ENCODE measurements at places on chromosomes 12 and 14.

GRCh38 chr14:59688224-59689170 is 111.9 kb upstream of the CCDC175 start:
- no peak for DNase-seq

GRCh38 chr12:75738486-75738885 is 227.1 kb upstream of the KRR1 start:
- DNase-seq, result no peak

DNA sequence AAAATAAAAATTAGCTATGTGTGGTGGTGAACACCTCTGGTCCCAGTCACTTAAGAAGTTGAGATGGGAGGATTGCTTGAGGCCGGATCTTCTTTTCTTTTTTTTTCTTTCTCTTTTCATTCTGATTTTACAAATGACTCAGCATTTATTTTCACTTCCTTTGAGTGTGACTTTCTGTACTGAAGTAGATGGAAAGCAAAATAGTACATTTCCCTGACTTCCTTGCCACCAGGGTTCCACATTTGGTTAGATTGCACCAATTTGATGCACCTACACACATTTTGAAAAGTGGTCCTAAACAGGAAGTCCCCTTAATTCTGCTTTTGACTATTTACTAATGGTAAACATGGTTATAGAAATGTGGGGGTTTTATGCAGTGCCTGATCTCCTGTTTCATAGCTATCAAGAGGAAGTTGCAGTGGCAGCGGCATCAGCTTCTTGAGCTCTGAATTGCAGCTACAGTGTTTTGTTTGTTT is 13.0 kb upstream of the LEMD3 start:
- DNase-seq, result no peak

GRCh38 chr14:93527203-93527607 is 96.5 kb downstream of the UNC79 start:
- DNase-seq, result no peak

GRCh38 chr12:20523658-20524057 is 155.3 kb downstream of the PDE3A start:
- no peak for DNase-seq

DNA sequence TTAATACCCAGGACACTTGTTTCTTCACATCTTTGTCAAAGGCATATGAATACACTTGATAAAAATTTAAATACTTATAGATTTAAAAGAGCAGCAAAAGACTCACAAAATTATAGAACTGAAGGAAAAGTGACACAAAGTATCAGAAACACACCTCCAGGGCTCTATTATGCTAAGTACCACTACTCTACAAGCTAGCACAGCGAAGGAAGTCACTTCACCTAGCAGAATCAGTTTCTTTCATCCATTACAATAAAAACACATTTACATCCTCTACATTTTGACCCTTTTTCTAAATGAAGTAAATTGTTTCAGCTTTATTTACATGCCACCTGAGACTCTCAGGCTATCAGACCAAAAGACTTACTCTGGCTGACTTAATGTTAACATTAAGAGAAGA is 26.6 kb upstream of the PTPRB start:
- no peak for DNase-seq

GRCh38 chr12:56476972-56477432 is 8.6 kb downstream of the SPRYD4 start:
- no peak for DNase-seq

DNA sequence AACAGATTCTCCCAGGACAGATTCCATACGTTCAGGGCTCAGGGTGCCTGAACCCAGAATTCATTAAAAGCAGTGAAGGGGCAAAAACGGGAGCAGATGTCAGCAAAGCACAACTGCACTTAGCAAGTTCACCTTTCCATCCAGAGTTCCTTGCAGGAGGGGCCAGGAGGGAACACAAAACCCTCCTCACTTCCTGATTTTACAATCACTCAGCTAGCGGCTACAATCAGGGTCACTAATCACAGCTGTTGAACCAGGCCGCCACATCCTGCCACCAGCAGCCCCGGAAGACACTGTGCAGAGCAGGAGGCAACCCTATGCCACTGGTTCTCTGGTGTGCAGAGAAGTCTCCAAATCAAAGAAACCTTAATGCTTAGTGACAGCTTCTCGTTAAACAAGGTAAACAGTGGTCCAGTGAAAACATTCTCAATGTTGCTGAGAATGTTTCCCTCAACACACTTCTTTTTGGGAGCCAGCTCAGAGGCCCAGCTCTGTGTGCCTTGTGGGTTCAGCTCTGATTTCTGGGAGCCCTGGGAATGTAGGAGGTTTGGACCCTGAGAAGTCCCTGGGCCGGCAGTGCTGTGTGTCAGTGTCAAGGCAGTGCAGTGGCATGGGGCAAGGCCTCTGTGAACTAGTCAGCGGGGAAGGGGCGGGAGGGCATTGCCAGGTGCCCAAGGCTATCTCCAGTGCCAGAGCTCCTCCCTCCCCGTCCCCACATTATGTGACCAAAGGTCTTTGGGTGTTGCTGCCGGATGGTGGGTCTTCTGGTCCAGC is 54.5 kb downstream of the VCPKMT start:
- DNase-seq, result no peak

GRCh38 chr12:95583933-95584332 is 32.7 kb upstream of the USP44 start:
- no peak for DNase-seq

GRCh38 chr14:52299692-52300278 is 14.3 kb upstream of the PTGER2 start:
- no peak for DNase-seq

DNA sequence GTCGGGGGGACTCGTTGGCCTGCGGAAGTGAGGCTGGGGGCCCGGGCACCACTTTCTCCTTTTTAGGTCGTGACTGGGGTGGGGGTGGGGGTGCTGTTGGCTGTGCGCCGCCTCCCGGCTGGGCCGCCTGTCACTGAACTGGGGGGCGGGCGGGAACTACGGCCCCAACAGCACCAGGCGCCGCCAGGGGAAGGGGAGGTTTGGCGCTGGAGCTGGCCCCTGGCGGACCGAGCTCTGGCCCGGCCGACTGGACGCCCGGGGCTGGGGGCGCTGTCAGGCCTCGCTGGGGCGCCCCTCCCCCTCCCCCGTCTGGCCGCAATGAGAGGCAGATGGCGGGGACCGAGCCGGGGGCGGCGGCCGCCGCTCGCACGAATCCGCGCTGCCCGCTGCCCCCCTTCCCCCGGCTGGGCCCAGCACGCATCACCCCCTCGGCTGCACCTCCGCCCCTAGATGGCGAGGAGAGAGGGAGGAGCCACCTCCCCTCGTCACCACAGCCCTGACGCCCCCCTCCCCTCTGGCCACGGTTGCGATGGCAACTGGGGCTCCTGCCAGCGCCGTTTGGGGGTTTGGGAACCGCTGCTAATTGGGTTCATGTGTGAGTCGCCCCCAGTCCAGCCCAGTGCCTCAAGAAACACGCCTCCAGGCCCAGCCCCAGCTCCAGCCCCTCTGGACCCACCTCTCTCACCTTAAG is 723 bp downstream of the NFATC4 start:
- DNase-seq, result no peak

GRCh38 chr14:53190938-53191337 is 37.8 kb upstream of the DDHD1 start:
- peak; percentile 5 for DNase-seq

DNA sequence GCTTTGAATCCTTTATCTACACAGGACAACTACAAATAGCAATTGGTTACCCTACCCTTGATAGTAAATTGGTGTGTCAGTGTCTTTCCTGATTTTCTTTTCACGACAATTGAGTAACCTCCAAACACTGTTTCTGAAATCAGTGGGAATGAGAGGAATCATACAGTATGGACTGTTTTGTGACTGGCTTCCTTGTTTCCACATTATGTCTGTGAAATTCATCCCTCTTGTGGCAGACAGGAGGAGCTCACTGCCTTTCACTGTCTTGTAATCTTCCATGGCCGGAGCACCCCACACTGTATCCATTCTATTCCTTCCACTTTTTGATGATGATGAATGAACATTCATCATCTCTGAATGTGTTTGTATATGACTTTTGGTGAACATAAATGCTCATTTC is 164.0 kb upstream of the PZP start:
- no peak for DNase-seq

DNA sequence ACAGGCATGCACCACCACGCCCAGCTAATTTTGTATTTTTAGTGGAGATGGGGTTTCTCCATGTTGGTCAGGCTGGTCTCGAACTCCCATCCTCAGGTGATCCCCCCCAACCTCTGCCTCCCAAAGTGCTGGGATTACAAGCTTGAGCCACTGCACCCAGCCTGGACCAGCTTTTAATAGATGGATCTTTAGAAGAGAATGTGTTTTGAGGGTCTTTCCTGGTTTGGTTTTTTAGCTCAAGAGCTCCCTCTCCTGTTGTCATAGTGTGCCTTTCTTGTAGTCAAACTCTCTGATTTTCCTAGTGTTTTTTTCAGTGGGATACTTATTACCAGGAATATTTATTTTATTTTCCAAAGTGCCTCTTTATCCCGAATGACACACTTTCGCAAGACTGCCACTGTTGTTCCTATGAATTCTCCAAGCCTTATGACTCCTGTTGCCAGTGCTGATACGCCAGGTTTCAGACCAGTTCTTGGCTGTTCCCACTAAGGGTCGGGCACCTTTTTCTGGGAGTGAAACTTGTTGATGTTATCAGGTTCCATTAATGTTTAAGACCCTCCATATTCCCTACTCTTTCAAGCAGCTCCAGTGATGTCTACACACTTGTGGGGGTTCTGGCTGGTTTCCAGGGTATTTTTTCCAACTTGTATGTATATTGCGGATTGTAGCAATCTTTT is 31.5 kb upstream of the LIMA1 start:
- DNase-seq, result no peak

DNA sequence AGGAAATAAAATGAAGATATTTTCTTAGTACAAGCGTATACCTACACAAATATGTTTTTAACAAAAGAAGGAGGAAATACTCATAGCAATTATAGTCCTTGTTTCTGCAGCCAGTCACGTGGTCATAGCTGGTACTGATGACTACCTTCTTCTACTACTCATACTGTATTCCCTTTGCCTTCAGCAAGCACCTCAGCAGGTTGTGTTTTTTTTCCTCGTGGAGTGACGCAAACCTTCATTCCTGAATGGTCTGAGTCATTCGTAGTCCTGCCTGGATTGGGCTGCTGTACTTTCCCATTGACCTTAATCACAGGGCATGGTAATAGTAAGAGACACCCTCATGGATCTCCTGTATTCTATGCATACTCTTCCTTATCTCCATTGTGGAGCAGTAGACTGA is 25.7 kb upstream of the SLC16A7 start:
- DNase-seq, result no peak

DNA sequence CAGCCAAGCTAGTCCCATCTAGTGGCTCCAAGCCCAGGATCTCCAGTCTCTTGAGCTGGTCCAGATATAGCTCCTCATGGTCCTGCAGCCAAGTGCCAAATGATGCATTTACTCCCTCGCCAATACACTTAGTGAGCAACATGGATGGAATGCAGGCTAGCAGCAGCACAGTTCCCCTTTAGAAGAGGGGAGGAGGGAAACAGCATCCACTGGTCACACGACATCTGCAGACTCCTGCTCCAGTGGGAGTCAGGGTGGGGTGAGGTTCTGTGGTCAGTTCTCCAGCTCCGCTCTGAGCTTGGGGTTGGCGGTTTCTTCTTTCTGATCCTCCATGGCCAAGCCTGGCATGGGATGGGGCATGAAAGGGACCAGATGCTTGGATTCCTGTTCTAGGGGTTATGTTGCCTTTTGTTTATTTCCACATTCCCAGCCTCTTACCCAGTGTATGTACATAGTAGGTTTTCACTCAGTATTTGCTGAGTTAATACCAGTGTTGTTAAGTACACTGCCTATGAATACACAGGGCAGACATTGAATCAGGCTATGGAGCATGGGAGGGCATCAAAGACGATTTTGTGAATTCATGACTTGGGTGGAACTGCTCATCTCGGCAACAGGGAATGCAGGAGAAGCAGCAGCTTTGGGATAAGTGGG is 57.3 kb downstream of the GALNT16 start:
- no peak for DNase-seq

GRCh38 chr14:100894416-100894815 is 9.1 kb downstream of the RTL1 start:
- no peak for DNase-seq

GRCh38 chr12:42585841-42586216 is 3.7 kb downstream of the PRICKLE1 start:
- DNase-seq, result no peak

GRCh38 chr14:22411398-22412055 is 177.5 kb downstream of the DAD1 start:
- DNase-seq, result no peak

DNA sequence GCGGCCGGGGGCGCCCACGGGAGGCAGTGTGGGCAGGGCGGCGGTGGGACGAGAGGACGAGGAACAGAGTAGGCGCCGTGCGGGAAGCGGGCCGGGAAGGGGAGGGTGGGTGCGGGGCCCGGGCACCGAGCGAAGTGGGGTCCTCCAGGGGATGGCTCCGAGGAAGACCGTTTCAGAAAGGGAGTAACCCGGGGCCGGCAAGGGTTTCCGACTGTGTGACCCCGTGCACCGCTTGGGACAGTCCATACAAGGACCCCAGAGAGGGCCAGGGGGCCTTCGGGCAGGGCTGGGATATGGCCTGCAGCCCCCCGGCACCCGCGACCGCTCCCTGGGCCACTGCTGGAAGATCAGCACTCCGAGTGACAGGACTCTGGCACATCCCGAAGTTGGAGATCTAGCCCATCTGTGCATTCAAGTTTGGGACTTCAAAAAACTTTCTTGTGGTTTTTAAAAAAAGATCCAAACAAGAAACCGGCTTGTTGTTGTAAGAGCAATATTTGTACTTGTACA is 448 bp downstream of the TSPAN9 start:
- no peak for DNase-seq

All from stimulated activated CD8-positive, alpha-beta memory T cell treated with anti-CD3 and anti-CD28 coated beads, Interleukin-15, amount 100 ng/mL, for 24 hours (primary cell).